NCI-H1694 (cell line): ENCODE measurements at places on chromosomes 12 and 14.

DNA sequence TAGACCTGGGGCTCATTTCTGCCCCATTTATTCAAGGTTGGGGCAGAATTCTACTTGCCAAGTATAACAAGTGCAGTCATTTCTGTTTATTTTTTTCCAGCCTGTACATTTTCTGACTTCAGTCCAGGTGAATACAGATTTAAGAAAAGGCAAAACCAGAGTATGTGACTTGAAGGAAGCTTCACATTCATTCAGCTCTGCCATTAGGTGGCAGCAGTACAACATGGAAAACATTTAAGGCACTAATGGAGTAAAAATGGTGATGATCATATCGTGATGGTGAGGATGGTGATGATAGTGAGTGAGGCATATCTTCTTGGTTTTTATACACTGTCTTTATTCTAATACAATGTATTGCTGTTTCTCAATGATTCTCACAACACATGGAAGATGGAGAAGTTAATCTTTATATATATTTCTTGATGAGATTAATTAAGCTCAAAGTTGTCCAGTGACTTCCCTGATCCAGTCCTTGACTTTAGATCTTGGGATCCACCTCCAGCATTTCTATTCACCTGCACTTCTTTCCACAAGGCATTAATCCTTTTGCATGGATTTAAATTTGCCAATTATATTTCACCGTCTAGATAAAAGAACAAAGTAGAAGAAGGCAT, 176.7 kb upstream of the SEL1L start:
- peak; percentile 72 for DNase-seq

GRCh38 chr14:76961631-76962302, 66.7 kb downstream of the IRF2BPL start:
- DNase-seq: no peak

DNA sequence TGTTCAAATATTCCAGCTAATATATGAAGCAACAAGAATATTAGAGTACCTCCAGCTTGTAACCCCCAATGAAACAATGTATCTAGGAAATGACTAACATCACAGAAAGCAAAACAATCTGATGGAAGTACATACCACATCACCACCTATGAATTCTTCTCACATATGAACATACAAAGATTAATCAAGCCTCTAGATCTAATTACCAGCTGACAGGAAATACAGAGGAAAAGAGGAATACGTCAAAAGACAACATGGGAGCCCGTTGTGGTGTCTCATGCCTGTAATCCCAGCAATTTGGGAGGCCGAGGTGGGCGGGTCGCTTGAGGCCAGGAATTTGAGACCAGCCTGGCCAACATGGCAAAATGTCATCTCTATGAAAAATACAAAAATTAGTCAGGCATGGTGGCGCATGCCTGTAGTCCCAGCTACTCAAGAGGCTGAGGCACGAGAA, 7.5 kb downstream of the NEDD8 start:
- no peak for DNase-seq

- DNase-seq: no peak
Observed at GRCh38 chr12:94208622-94208966, 60.2 kb downstream of the PLXNC1 start.

DNA sequence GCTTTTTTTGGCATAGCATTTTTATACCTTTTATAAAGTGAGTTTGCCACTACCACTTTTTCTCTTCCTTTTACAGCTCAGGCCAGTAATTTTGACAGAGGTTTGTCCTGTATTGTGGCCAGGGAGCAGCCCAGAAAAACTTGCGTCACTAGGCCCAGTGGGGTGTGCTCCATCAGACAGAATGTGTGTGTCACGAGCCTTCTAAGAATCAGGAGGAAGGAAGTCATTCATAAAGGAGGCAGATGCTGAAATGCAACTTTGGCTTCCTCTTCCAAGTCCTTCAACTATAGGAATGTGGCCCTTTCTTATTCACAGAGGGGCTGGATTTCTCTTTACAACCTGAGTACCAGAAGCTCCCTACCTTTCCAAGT, 10.1 kb upstream of the RAB35 start:
- DNase-seq: no peak

- no peak for DNase-seq
Observed at GRCh38 chr14:81235096-81235495, 14.3 kb upstream of the GTF2A1 start.

GRCh38 chr12:46299851-46300250, 31.0 kb upstream of the SLC38A1 start:
- no peak for DNase-seq

GRCh38 chr12:19223018-19223417, 93.5 kb downstream of the PLEKHA5 start:
- DNase-seq: peak; percentile 70

DNA sequence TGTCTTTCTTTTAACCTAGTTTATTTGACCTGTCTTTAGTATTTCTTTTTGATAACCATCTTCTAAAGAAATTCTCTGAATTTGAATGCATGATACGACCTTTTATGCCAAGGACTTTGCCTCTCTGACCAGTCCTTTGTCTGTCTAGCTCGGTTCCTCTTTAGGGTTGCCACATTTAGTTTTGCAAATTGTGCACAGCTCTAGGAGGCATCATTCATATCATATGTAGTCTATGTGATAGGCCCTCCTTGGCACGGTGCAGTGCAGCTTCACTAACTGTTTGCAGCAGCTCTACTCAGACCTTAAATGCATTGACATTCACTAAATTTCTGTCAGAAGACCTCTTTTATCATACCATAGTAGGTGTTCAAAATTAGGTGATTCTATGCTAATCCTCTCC, 75.6 kb downstream of the USP15 start:
- no peak for DNase-seq

DNA sequence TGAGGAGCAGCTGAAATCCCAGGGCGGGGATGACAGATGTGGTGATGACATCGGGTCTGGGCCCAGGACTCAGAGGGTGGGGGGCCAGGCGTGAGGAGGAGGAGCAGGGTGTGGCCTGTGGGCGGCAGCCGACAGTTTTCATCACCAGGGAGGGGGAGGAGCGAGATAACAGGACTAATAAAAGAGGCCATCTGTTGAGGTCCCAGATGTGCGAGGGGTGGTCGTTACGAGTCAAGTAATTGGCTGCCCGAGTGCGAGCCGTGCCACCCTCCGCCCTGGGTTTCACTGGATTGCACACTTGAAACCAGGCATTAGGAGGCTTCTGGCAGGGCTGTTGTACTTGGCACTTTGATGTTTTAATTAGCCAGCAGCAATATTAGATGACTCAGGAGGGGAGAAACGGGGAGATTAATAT, 67.2 kb downstream of the NOS1 start:
- DNase-seq: peak; percentile 95

DNA sequence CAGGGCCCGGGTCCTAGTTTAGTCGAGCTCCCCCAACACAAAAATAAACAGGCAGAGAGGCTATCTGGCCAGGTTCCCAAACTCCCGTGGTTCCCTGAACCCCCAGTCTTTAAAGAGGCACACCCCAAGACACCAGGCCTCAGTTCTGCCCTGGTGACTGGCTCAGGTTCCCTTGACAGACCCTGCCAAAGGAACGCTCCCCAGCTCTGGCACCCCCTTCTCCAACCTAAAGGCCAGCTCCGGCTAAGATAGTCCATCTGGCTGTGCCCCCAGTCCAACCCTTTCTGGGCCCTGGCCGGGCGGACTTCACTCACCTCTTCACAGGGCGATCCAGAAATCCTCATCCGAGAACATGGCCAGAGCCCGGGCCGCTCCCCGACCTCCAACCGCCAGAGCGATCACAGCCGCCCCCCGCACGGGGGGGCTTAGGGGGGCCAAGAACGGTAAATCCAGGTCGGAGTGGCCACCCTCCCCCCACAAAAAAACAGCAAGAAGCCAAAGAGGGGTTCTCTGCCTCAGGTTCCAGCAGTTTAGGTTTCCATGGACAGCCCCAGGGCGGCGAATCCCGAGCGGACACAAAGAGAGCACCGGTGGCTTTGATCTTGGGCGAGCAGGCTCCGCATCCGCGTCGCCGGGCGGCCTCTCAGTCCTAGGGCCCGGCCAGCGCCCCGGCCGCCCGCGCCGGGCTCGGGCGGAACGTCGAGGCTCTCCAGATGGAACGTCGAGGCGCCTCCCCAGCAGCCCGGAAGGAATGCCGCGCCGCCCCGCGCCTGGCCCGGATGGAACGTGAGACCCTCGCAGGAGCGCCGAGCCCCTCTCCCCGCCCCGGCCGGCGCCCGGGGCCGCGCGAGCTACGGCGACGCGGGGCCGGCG, 1.1 kb downstream of the KMT2D start:
- DNase-seq: no peak
